Thyroid gland (tissue), 4 donors: ENCODE measurements at places on chromosomes 16 and 17. TPM values are rescaled to one million over a fixed set of nuclear protein-coding genes. Genes with fewer than 3 reads are reported as not detected.
A peak's percentile ranks its signal among the peaks of the same experiment; 100 is the strongest.

- peak; percentile 98 for DNase-seq
- H3K36me3 ChIP-seq = no peaks in the 10 kb centered on the region
- no peaks in the 10 kb centered on the region for H3K27me3 ChIP-seq
Observed at GRCh38 chr16:72848759-72849664, 198.9 kb downstream of the ZFHX3 start.

DNA sequence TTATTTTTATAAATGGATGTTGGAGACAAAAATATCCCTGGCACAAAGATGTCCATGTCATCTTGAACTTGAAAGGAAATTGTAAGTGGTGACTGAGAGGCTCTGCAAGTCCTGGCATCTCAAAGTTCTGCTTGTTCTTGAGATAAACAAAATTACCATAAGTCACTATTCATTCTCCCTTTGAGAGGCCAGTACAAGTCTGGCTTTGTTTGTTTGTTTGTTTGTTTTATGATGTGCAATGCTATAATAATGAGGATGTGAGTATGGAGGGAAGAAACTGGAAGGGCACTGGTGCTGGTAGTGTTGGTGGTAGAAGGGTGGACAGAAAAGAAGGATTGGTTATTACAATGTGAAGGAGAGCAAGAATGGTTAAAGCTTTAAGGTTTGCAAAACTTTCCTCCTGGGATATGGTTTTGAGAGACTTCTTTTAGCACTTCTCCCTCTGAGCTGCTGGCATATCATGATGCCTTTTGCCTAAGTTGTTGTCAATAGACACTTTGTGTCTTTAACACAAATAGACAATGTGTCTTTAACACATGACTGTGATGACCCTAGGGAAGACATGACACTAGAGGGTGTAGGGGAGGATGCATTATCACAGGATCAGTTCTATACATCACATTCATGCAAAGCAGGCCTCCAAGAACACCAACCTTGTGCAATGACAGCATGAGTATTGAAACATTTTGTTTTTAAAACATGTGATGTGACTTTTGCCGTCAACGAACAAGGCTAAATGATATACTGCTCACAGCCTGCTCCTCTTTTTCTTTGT lies 880.5 kb upstream of the GOT2 start:
- no peak overlapping the region for H3K27ac ChIP-seq
- H3K27me3 ChIP-seq = no peaks in the 10 kb centered on the region
- H3K36me3 ChIP-seq = no peaks in the 10 kb centered on the region
- no peak overlapping the region for H3K4me3 ChIP-seq
- no peaks in the 10 kb centered on the region for H3K4me1 ChIP-seq

The NACA2 gene
- not detected for total RNA-seq

GRCh38 chr17:14336418-14336817 lies 35.5 kb downstream of the HS3ST3B1 start:
- H3K36me3 ChIP-seq = no peaks in the 10 kb centered on the region
- no peaks in the 10 kb centered on the region for H3K4me1 ChIP-seq
- DNase-seq = no peak
- H3K4me3 ChIP-seq = no peak overlapping the region
- H3K27me3 ChIP-seq = no peaks in the 10 kb centered on the region

The FBXL16 gene
- total RNA-seq = 6.9 TPM

The CD7 gene
- total RNA-seq = 3.0 TPM
